ENCODE measurements at places on chromosomes 16 and 17. TPM values are rescaled to one million over a fixed set of nuclear protein-coding genes. Genes with fewer than 3 reads are reported as not detected.

TOB1 gene
- total RNA-seq = 252 TPM

CCL7 gene
- total RNA-seq = not detected

PRRT2 gene
- total RNA-seq = 1.7 TPM

IL17C gene
- total RNA-seq = 0.81 TPM

OTOP2 gene
- not detected for total RNA-seq

SOST gene
- total RNA-seq = not detected

KRTAP4-6 gene
- total RNA-seq = not detected

EFCAB5 gene
- 1.1 TPM for total RNA-seq

TSPOAP1 gene
- 35.3 TPM for total RNA-seq

CMC2 gene
- total RNA-seq = 86.3 TPM

ITGAX gene
- 1.7 TPM for total RNA-seq

XAF1 gene
- total RNA-seq = 13.9 TPM

MRM3 gene
- total RNA-seq = 47.4 TPM

RND2 gene
- 0.30 TPM for total RNA-seq

TCAP gene
- 5.2 TPM for total RNA-seq

CES1 gene
- total RNA-seq = not detected

SOX8 gene
- total RNA-seq = 1.1 TPM

TPSAB1 gene
- total RNA-seq = not detected

MSI2 gene
- 130 TPM for total RNA-seq

SLC6A2 gene
- total RNA-seq = not detected

CBLN1 gene
- total RNA-seq = not detected

WFDC1 gene
- total RNA-seq = not detected

ZNF771 gene
- 0.92 TPM for total RNA-seq

TRIM25 gene
- total RNA-seq = 30.8 TPM

SMARCE1 gene
- 74.9 TPM for total RNA-seq

CTCF gene
- total RNA-seq = 45.4 TPM

PRSS21 gene
- total RNA-seq = 1.4 TPM

G6PC1 gene
- total RNA-seq = not detected
